ENCODE measurements at places on chromosomes 7 and 10. TPM values are rescaled to one million over a fixed set of nuclear protein-coding genes. Genes with fewer than 3 reads are reported as not detected.

Gene GTPBP10
- total RNA-seq, result 16.9 TPM

Gene SLC18A2
- 0.05 TPM for total RNA-seq

Gene TRIM50
- not detected for total RNA-seq

Gene TFEC
- total RNA-seq, result 0.46 TPM

Gene SFRP5
- not detected for total RNA-seq

Data from smooth muscle cell of the umbilical artery (primary cell).